ENCODE measurements at places on chromosomes 12 and 14. TPM values are rescaled to one million over a fixed set of nuclear protein-coding genes. Genes with fewer than 3 reads are reported as not detected.

DNA sequence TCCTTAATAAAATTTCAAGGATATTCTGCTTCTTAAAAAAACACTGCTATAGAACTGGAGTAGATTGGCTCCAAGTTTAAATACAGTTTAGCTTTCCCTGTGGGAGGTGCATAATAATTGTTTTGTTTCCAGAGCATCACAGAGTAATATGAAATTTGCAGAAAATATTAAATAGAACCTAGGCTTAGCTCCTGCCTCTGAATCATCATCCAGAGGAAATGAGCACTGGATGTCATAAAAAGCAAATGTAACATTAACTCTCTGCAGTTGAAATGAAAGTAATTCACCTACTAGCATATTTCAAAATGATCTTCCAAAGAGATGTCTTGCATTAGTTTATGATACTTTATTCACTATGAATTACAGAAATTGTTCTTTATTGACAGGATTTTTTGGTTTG lies 769.8 kb downstream of the C12orf50 start:
- no peak for DNase-seq

GRCh38 chr14:33655421-33655820 lies 295.5 kb downstream of the EGLN3 start:
- no peak for DNase-seq

DNA sequence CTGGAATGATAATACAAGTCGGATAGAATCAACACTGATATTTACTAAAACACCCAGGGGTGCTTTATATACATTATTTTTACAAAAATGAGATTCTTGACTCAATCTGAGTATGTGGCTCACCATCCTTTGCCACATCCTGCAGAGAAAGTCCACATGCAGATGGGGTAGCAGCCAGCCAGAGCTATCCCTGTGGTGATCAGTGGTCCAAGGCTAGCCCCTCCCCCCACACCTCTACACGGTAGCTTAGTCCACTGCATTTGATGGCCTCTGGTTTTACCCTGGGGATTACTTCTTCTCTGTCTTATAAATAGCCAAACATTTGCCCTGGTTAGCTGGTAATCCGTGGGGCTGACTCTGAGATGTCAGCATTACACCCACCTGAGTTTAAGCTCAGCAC lies 28.1 kb upstream of the TTC7B start:
- DNase-seq = no peak

- no peak for DNase-seq
These were observed 18.3 kb upstream of the LYZ start for GRCh38 chr12:69329669-69330428.

- DNase-seq = no peak
These were observed 6.2 kb downstream of the KHNYN start for GRCh38 chr14:24435998-24436354.

DNA sequence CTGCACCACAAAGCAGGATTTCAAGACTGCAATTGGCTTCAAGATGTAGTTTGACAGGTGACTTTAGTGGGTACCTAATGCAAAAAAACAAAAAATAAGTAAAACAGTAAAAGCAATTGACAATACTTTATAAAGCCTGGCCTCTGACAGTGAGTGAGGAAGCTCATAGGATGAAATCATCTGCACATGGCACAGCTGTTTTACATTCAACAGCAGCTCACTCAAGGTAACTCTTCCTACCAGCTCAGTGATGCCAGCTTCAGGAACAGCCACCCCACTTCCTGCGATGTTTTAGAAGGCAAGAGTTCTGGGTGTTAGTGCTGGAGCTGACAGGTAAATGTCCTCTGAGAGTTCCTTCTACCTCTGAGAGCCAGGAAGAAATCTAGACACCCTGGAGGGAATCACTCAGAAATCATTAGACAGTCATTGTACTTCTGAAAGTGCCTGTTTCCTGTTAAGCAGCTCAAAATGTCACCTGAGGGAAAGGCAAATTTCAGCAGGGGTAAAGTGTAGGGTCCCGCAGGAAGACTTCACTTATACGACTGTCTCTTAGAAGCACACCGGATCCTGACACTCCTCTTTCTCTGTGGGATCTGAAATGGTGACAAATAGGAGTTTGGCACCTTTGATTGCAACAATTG lies 99.9 kb downstream of the FOXN3 start:
- no peak for DNase-seq

DNA sequence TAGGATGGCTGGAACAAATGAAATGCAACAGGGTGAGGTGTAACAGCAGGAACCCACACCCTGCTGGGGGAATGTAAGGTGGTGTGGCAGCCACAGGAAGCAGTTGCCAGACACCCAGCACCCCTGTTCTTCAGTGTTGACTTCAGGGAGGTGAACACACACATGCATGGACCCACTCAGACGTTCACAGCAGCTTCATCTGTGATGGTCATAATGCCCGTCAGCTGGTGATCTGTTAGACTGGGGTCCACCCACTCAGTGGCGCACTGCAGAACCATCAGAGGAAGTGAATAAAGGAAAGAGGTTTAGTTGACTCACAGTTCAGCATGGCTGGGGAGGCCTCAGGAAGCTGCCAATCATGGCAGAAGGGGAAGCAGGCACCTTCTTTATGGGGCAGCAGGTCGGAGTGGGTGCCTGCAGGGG lies 22.7 kb upstream of the TEX22 start:
- no peak for DNase-seq

DNA sequence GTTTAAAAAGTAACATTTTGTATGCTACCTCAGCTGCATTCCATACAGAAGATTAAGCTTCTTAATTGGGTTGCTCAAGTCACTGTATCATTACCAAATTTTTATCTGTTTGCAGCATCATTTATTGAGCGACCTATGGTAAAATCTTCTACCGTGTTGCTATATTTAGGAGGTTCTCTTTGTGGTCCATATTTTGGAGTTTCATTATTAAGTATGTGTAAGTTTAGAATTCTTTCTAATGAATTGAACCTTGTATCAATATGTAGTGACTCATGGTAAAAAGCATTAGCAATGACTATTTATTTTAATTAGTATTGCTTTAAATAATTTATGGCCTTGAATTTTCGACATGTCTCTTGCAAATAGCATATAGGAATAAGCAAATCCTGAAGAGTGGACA lies 42.2 kb downstream of the CSRP2 start:
- no peak for DNase-seq

GRCh38 chr12:116922194-116922897 lies 11.6 kb downstream of the FBXW8 start:
- no peak for DNase-seq

GRCh38 chr12:4011597-4011996 lies 138.4 kb upstream of the PARP11 start:
- DNase-seq = no peak

GRCh38 chr14:67566908-67567307 lies 33.2 kb downstream of the PIGH start:
- no peak for DNase-seq

DNA sequence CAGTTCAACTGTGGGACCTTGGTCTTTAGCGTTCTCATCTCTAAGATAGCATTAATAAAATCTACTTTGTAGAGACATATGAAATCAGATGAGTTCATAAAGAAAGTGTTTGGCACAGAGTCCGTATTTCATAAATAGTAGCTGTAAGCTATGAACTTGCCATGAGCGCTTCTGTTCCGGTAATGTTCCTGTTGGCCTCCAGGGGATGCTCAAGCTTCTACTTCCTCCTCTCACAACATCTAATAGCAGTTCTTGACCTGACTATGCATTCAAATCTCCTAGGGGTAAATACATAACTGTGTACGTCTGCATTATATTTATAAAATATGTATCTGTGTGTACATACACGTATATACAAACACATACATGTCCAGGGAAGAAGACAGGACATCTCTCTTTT lies 288.2 kb upstream of the TMPO start:
- no peak for DNase-seq

DNA sequence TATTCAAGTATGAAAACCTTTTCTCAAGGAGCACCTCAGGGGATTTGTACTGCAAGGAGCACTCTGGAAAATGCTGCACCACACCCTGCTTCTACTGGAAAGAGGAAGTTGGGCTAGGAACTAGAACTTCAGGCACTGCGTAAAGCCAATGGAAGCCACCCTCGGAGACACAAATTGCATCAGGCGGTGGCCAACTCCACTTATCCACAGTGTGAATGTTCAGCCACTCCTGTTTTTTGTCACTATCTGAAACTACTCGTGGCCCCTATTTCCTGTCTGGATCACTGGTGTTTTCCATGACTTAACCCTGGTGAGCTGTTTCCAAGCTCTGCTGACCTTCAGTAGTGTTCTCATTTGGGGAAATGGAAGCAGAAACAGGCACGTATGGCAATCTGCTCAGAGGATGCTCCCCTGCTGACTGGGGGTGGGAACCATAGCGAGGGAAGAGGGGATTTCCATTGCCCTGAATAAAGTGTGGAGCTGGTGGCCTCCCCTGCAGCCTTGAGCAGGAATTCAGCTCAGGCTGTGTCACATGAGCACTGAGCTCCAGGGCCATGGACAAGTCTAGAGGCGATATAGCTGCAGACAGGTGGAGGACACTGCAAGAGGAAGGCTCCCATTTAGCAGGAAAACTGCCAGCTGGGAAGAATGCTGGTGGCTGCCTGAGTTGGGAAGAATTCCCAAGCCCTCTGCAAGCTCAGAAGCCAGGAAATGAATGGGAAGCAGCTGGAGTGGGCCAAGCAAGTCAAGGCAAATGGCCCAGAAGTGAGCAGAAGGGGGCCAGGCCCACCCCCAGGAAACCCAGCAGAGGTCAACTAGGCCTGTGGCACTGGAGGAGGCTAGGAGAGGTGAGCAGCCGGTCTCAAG lies 50.5 kb upstream of the RAP1B start:
- peak; percentile 2 for DNase-seq

- DNase-seq = no peak
These were observed 283.5 kb downstream of the NELL2 start for GRCh38 chr12:44592626-44593025.

- DNase-seq = no peak
These were observed 180.1 kb upstream of the CCDC196 start for GRCh38 chr14:66306101-66306500.

- DNase-seq = peak; percentile 26
These were observed 117.8 kb downstream of the DUSP6 start for GRCh38 chr12:89234324-89235114.

DNA sequence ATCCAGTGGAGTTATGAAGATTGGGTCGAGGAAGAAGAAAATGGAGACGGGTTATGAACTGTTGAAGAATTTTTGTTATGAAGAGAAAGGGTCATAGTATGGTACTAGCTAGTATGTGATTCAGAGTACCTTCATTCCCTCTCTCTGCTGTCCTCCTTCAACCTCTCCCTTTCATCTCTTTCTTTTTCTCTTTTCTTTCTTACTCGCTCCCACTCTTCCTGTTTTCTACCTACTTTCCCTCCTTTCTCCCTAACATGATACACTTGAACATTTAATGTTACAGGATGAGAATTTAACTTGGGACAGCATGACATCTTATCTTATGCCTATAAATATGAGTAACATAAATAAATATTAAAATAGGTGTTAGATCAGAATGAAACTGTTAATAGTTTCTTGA lies 112.9 kb downstream of the CCDC91 start:
- DNase-seq = no peak

GRCh38 chr12:16449459-16449858 lies 102.0 kb downstream of the MGST1 start:
- DNase-seq = no peak

DNA sequence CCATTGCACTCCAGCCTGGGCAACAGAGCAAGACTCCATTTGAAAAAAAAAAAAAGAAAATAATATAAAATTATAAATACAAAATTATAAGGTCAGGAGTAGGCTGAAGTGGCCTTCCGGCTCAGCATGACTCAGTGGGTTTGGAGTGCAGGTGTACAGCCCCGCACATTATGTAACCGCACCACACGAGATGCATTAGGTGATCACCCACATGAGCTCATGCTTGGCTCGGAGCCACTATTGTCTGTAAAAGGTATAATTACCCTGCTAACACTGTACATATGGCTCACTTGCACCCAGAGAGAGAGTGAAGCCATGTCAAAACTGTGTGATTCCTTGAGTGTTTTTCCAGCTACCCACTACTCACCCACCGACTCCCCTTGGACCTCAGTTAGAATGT lies 557.0 kb downstream of the SLC6A15 start:
- no peak for DNase-seq

The GPATCH2L gene
- total RNA-seq = 31.4 TPM

The TDG gene
- 20.2 TPM for total RNA-seq

The KRT82 gene
- total RNA-seq = not detected

The PRKCH gene
- 3.1 TPM for total RNA-seq

The CLEC7A gene
- not detected for total RNA-seq

The MGST1 gene
- total RNA-seq = 75.6 TPM

The MUCL1 gene
- not detected for total RNA-seq

The MGAT2 gene
- total RNA-seq = 73.3 TPM

The AICDA gene
- not detected for total RNA-seq

The NEUROD4 gene
- total RNA-seq = not detected

The OVCH1 gene
- not detected for total RNA-seq

The NFE2 gene
- 0.39 TPM for total RNA-seq

The SLCO1C1 gene
- total RNA-seq = not detected

The ZNF10 gene
- 1.6 TPM for total RNA-seq

The ING4 gene
- total RNA-seq = 33.3 TPM

All from RPMI7951 (cell line).